Dermis microvascular lymphatic vessel endothelial cell (primary cell): ENCODE measurements at places on chromosomes 6 and 20.

- no peak for DNase-seq
Observed at GRCh38 chr6:47419621-47420020, 58.0 kb upstream of the CD2AP start.

GRCh38 chr6:90494067-90494780 lies 92.6 kb downstream of the MAP3K7 start:
- no peak for DNase-seq

DNA sequence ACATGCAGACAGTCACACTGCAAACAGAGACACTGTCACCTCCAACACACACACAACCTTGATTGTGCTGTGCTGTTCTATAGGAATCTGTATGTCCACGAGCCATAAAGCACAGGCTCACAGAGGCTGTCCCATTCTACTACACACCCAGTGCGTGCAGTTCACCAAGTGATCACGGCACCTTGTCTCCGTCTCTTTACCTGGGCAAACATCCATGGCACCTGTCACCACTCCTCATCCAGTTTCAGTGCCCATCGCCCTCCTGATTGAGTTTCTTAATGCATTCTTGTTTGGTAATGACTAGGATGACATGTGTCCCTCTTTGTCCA lies 65.8 kb upstream of the STMND1 start:
- no peak for DNase-seq

DNA sequence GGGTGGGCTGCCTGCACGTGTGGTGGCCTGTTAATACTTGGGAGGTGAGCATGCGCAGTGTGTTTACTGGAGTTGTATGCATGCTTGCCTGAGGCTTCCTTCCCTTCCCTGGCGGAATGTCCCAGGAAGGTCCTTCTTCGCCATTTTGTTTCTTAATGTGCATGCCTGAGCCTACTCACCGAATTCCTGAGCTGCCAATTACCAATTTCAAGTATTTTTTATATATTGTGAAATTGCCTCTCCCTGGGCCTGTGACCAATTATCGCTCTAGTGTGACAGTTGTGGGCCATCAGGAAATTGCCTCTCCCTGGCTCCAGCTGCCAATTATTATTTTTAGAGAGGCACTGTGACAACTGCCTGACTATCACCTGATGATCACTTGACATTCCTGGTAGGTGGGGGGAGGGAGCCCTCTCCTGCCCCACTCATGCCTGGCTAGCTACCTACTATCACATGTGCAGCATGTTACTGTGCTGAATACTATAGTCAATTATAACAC lies 70.0 kb downstream of the FAM50B start:
- peak; percentile 81 for DNase-seq

DNA sequence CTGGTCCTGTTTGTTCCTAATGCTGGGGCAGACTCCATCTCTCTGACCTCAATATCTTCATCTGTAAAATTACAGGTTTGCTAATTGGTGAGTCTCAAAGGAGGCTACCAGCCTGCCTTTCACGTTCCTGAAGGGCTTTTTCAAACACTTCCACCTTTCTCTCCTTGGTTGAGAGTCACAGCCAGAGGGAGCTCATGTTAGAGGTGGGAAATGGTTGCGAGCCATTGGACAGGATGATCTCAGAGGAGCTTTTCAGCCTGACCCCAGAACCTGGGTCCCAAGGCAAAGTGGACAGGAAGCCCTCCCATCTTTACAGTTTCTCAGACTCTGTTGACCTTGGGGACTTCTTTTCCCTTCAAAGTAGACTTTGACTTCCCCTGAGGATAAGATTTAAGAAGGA lies 37.6 kb downstream of the NDUFAF5 start:
- DNase-seq = no peak

- DNase-seq = no peak
Observed at GRCh38 chr6:77487808-77488425, 24.6 kb upstream of the HTR1B start.

DNA sequence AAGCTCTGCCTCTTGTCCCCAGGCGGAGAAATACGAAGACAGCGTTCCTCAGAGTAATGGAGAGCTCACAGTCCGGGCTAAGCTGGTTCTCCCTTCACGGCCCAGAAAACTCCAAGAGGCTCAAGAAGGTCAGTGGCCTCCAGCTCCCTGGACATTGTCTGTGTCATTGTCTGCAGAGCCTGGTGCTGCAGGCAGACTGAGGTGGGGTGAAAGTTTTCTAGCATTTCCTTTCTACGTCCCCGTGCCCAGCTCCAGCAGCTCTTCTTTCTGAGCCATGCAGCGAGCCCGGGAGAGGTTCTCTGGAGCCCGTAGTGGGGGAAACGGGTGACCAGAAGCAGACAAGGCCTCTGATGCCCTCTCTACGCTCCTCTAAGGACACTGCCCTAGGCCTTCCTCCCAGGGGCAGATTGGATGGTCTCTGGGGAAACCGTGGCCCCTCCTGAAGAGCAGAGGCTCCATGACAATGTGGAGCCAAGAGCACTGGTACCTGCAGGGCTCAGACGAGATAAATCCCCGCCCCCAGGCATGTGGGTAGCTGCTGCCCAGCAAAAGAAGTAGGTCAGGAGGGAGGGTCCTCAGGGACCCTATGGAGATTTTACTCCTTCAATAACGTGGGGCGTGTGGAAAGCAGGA lies 58.4 kb downstream of the EZR start:
- DNase-seq = no peak

DNA sequence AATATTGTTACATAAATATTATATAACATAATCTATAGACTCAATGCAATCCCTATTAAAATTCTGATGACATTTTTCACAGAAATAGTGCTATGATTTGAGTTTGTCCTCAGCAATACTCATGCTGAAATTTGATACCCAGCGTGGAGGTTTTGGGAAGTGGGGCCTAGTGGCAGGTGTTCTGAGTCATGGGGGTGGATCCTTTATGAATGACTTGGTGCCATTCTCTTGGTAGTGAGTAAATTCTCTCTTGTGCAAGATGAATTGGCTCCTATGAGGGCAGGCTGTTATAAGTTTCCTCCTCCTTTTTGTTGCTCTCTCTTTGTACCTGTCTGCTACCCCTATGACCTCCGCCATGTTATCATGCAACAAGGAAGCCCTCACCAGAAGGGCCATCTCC lies 65.8 kb downstream of the SHPRH start:
- no peak for DNase-seq

GRCh38 chr6:136158971-136159370 lies 91.1 kb downstream of the MTFR2 start:
- no peak for DNase-seq
